ENCODE measurements at places on chromosomes 7 and 10.

GRCh38 chr7:99767662-99768061 is 16.3 kb downstream of the CYP3A4 start:
- no peak for DNase-seq

GRCh38 chr10:77504873-77505257 is 132.7 kb downstream of the KCNMA1 start:
- DNase-seq = no peak

GRCh38 chr7:43136064-43136463 is 23.6 kb downstream of the HECW1 start:
- DNase-seq = no peak

DNA sequence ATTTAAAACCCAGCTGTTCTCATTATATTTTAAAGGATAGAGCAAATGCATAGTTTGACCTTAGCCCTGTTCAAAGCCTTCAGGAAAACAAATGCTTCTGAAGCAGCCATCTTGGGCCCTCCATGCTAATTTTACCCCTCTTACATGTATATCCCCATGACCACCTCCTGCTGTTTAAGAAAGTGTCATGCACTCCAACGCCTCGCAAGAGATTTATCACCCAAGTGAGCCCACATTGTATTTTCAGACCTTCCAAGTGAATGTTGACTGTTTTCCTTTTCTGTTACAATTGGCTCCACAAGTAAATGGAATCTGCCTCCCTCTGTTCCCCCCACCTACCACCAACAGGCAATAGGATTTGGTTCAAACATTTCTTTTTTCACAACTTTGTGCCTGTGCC is 5.3 kb downstream of the TMEM72 start:
- no peak for DNase-seq

GRCh38 chr7:66553001-66553400 is 75.7 kb upstream of the KCTD7 start:
- no peak for DNase-seq

DNA sequence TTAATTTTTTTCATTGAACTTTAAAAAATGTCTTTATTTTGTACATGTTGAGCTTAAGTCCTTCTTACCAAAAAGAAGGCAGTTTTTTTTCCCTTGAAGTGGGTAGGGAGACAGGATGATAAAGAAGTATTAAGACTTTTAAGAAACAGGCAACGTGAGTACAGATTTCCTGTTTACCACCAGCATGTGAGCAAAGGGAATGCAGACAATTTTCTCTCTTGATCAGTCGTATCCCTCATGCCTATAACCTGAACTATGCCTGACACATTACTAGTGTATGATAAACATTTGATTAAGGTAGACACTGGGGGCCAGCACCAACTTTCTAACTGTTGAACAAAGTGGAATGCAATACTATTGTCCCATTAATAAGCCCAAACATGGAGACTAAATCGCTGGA is 8.8 kb upstream of the OR2A2 start:
- DNase-seq = no peak

DNA sequence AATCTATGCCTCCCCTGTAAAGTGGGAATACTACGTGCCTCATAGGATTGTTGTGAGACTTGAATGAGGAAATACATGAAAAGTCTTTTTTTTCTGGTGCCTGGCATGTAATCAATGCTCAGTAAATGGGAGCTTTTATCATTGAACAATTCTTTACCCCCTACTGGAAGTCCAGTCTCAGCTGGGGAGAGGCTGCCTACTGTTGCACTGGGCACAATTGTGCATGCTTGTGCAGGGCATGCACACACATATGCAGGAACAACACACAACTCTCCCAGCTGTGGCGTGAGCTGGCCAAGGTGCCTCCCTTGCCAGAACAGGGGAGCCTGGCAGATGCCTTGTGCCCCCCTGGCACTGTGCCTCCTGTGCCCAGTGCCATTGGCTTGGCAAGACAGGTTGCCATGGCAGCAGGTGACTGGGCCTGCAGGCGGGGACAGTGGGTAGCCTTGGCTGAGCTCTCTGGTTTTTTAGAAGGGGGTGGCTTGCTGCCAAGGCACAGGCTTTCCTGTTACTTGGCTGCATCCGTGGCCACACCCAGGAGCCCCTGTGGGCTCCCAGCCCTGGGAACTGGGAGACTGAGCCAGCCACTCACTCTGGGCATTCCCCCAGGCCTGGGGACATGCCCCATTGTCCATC is 16.1 kb upstream of the PALD1 start:
- DNase-seq = no peak

- no peak for DNase-seq
These were observed 572.4 kb downstream of the PHTF2 start for GRCh38 chr7:78370936-78371335.

DNA sequence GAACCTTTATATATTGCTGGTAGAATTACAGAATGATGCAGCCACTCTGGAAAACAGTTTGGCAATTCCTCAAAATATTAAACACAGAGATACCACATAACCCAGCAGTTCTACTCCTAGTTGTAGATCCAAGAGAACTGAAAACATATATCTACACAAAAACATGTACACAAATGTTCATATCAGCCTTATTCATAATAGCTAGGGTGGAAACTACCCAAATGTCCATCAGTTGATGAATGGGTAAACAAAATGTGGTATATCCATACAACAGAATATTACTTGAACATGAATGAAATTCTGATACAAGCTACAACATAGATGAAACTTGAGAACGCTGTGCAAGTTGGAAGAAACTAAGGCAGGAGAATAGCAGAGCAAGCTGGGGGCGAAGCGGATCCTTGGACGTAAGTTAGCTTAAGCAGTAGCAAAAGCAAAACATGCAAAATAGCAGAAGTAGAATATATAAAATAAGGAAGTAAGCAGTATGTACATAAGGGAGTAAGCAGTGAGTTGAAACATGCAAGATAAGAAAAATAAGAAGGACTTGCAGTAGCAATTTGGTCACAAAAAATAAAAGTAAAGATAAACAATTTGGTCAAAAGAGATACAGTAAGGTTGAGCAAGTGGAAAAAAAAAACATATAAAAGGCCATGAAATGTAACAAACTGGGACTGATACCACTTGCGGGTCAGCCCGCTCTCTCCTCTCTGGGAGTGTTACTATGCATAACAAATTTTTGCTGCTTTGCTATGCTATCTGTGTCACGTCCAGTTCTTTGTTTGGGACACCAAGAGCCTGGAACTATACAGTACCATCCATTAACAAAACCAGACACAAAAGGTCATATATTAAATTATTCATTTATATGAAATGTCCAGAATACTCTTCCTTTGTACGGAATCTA is 18.0 kb upstream of the HILPDA start:
- DNase-seq = no peak

GRCh38 chr10:72068901-72069446 is 19.4 kb downstream of the SPOCK2 start:
- DNase-seq = no peak

GRCh38 chr7:101912716-101913110 is 95.3 kb downstream of the CUX1 start:
- no peak for DNase-seq

DNA sequence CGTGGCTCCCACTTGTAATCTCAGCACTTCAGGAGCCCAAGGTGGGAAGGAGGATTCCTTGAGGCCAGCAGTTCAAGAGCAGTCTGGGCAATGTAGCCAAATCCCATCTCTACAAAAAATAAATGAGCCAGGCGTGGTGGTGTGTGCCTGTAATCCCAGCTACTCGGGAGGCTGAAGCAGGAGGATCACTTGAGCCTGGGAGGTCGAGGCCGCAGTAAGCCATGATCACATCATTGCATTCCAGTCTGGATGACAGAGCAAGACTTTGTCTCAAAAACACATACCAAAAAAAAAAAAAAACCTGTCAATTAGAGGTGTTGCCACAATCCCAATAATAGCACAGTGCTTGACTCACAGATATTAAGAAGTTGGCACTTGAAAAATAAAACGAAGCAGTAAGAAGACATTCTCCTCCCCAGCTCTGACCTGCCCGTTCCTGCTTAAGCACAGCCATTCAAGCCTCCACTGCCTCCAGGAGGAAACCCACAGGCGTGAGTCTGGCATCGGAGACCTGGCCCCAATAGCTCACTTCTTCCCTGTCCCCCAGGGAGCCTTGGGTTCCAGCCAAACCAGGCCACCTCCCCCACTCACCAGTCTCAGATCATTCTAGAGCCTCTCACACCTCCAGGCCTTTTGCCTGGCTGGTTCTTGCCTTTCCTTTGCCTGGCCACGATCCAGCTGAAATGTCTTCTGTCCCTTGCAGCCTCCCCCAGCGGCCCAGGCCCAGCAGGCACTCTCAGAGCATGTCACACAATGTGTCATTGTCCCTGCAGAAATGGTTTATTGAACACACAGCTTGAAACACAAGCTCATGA is 45.3 kb upstream of the GTF2I start:
- peak; percentile 35 for DNase-seq

DNA sequence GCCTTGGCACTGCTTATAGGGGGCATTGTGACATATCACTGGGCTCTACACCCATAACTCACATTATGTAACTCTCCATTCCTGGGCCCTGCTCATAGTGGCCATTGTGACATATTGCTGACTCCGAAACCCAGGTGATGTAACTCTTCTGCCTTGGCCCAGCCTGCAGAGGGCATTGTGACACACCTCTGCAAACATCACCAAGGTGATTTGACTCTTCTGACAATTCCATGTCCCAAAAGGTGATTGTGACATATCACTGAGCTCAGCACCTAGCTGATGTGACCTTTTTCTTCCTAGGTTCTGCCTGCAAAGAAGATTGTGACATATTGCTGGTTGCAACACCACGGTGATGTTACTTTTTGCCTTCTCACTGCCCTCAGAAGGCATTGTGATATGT is 36.5 kb upstream of the ZNF680 start:
- DNase-seq = no peak

- DNase-seq = no peak
These were observed 11.4 kb upstream of the CSGALNACT2 start for GRCh38 chr10:43126759-43127424.

DNA sequence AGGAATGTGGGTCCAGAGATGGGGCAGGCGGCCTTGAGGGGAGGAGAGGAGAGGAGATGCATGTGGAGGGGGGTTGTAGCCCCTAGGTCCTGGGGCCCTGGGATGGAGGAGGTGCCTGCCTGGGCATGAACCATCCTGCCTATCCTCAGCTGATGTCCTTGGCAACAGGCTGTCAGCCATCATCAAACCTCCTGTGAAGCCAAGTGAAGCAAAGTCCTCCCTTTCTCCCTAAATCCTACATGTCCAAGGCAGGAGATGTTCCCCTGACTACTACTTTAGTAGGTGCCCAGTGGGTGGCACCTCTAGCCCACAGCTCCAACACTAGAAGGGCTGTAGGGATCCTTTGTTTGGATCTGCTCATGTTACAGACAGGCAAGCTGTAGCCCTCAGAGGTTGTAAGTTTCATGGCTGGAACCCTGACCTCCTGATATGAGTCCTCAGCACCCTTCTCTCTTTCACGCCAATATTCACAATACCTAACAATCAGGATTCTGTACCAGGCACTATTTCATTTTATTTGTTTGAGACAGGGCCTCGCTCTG is 66.6 kb upstream of the SYPL1 start:
- DNase-seq = no peak

- no peak for DNase-seq
These were observed 95.3 kb downstream of the MYOF start for GRCh38 chr10:93386631-93387369.

DNA sequence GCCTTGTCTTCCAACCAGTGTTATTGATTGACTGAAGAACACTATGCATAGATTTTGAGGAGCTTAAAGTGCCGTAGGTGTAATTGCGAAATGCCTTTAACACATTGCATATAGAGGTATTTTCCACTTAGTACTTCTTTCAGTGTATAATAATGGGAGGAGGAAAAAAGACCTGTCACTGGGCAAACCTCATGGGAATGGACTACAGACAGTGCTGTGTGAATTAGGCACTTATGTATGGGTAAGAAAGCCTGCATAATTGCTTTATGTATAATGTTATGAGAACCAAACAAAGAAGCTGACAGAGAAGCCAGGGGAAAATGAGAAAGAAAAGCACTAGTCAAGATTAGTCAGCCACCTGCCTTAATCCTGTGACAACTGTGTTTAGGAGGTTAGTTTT is 12.4 kb upstream of the SCRN1 start:
- no peak for DNase-seq

DNA sequence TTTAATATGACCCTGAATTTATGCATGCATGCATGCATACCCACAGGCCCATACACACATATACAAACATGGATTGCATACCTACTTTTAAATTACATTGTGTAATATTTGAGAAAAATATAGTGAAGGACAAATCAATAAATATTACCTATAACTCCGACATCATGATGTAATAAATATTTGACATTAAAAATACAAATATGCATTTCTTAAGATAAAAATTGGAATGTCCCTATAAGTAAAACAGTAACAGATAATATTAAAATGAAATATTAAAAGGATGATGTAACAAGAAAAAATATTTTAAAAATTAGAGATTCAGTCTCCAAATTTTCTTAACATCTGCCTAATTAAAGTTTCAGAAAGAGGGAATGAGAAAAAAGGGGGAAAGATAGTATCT is 433.0 kb downstream of the MDFIC start:
- DNase-seq = no peak

DNA sequence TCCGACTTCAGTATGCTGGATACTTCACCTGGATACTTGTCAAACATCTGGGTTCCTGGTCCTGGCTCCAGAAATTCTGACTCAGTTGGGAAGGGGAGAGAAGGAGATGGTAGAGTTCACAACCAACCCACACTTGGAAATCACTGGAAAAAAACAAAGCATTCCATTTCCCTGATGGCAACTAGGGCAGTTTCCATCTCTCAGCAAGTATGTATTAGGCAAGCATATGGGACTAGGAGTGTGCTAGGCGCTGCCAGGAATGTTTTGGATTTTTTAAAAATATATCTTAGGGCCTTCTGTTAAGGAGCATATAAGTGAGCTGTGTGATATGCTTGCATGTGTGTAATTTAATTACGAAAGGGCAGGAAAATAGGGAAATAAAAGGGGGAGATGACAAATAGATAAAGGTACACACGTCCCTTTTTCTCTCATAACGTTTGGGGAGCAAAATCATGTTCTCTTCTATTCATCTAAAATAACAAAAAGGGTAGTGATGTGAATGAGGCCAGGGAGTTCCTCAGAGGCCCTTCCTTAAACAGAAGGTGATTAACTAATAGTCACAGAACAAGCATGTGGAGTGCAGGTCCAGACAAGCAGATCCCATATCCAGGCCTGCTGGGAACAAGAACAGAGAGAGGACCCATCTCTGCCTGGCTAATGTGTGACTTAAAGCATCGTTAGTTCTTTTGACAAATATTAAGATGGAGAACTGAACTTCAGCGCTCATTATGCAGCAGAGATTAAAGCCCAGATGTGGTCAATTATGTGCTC is 64.5 kb upstream of the NFE2L3 start:
- DNase-seq = no peak

All from right kidney (tissue), 9 donors.